ENCODE measurements at places on chromosomes 2 and 18. TPM values are rescaled to one million over a fixed set of nuclear protein-coding genes. Genes with fewer than 3 reads are reported as not detected.

GRCh38 chr2:234571620-234572407, 74.9 kb upstream of the ARL4C start:
- DNase-seq, result no peak

The RAB17 gene
- total RNA-seq, result not detected

The TMEM37 gene
- 0.49 TPM for total RNA-seq

- DNase-seq, result no peak
These were observed 11.3 kb downstream of the MEIS1 start for GRCh38 chr2:66445925-66446871.

The KCNF1 gene
- total RNA-seq, result not detected

GRCh38 chr2:101087638-101088037, 63.5 kb downstream of the TBC1D8 start:
- DNase-seq, result no peak

- DNase-seq, result no peak
These were observed 172.3 kb downstream of the SMAD7 start for GRCh38 chr18:48778344-48779011.

The SDC1 gene
- total RNA-seq, result not detected

The PSTPIP2 gene
- total RNA-seq, result 9.0 TPM

The RBKS gene
- 4.0 TPM for total RNA-seq

All from gastrocnemius medialis (tissue), 4 donors.